ENCODE measurements at places on chromosomes 6 and 20.

DNA sequence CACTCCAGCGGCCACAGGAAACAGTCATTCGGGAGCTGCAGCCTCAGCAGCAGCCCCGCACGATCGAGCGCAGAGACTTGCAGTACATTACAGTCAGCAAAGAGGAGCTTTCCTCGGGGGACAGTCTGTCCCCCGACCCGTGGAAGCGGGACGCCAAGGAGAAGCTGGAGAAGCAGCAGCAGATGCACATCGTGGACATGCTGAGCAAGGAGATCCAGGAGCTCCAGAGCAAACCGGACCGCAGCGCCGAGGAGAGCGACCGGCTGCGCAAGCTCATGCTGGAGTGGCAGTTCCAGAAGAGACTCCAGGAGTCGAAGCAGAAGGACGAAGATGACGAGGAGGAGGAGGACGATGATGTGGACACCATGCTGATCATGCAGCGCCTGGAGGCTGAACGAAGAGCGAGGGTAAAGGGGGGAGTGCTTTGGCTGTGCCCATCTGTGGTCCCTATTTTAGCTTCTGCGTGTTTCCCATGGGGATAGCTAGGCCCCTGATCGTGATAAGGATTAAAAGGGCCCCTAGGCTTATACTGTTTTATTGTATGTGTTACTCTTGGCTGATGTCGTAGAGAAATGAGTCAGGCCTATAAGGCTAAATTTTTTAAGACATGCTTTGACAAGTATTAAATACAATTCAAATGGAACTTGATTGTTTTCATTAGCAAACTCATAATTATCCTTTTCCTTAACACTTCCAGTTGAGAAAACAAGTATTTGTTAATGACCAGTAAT lies 45.5 kb upstream of the KIF25 start:
- DNase-seq: no peak

DNA sequence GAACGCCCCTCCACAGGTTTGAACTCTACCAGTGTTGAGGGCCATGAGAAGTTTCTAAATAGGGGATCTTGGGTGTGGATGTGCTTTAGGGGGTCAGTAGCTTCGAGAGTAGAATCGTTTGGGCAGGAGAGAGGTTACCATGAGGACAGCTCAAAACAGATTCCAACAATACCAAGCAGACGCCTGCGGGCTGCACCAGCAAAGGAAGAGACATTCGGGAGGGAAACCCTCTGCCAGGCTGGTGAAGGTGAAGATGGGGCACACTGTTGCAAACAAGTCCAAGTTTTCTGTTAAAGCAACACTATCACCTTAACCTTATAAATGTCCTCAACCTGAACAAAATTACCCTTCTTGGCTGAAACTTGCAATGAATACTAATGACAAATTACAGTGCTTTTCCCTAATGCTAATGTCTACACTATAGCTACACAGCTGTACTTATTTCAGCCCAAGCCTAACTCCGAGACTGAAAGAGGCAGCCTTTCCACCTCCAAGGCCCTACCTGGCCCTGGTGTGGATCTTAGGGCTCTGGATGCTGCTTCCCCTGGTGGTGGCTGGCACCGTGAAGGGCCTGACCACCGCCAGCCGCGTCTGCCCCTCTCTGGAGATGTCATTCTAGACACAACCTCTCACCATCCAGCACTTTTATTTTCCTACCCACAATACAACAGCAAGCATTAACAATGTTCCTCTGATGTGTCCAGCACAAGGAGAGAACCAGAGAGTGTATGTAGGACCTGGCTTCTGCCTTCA lies 80.1 kb downstream of the DLL1 start:
- peak; percentile 71 for DNase-seq

DNA sequence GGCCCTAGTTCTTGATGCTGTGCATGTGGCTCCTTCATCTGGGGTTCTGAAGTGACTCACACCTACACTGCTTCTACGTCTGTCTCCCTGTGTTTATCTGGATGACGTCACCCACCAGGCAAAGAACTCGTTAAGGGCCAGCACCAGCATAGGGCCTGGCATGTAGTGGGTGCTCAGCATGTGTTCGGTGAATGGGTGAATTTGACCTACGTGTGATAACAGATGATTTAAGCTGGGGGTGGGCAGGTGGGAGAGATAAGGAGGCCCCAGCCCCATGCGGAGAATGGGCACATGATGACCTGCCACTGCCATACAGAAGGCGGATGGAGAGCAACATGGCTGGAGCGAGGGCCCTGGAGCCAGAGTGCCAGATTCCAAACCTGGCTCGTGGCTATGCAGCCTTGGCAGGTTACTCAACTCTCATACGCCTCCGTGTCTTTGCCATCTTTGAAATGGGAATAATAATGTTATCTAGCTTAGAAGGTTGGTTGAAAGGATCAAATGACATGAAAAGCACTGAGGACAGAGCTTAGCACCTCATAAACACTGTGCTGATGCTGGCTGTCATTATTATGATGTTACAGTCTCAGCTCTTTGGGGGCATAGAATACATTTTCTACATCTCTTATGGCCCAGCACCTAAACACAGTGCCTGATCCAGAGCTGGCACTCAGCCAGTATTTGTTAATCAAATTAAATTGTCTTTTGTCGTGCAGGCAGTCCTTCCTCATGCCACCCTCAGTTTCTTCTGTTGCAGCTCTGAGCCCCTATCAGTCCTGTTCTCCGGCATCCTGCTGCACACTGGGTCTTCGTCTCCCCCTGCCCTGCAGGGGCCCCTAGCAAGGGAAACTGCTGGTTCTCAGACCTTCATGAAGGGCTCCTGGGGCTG lies 39.6 kb downstream of the VEGFA start:
- no peak for DNase-seq

DNA sequence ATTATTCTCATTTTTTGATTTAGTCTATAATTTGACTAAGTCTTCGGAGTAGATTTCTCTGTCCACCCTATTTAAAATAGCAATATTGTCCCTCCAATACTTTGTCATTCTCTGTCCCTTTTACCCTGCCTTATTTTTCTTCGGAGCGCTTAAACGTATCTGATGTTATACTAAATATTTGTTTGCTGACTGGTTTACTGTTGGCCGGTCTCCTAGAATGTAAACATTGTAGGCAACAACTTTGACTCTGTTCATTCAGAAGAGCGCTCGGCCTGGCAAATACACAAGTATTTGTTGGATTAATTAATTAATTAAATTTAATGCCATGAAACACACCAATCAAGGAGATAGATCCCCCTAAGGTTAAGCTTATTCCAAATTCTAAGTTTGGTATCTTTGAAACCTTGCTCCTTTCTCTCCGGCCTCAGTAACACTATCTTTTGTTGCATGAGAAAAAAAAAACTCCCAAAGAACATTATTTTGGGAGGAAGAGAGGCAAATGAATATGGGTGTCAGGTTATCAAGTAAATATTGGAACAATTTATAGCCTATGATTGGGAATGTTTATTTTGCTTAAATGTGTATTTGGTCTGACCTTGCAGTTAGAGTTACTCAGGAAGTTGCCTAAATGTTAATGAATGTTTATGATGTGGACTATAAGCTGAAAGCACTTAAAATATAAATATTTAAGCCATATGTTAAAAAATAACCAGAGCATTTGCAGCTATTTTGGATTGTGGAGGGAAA lies 231.1 kb downstream of the SOX4 start:
- DNase-seq: no peak

GRCh38 chr6:35259194-35259947 lies at the start of gene ZNF76:
Gene ZNF76, plus strand, starts transcription at chr6:35259735. Its CDS starts 21,417 bp downstream, at chr6:35281152.
- peak; percentile 100 for DNase-seq

- peak; percentile 60 for DNase-seq
Observed at GRCh38 chr6:43746613-43747102, 23.4 kb upstream of the VEGFA start.

GRCh38 chr6:24899136-24899996 lies 36.4 kb downstream of the RIPOR2 start:
- DNase-seq: no peak

DNA sequence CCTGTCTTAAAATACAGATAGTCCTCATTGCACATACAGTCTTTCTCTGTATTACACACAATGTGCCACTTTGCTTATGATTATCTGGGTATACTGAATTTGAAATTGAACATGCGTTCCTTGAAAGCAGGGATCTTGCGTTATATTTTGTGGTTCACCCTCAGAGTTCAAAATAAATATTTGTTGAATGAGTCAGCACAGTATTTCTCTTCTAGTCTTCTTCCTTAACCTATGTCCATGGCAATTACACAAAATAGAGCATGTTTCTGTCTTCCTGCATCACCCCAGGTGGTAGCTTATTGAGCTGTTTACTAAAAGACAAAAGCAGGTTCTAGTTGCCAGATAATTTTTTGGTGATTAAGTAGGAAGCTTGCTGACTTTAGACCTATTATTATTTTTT lies 272.9 kb upstream of the FERMT1 start:
- DNase-seq: no peak

- no peak for DNase-seq
Observed at GRCh38 chr6:148501178-148501590, 158.5 kb downstream of the SASH1 start.

DNA sequence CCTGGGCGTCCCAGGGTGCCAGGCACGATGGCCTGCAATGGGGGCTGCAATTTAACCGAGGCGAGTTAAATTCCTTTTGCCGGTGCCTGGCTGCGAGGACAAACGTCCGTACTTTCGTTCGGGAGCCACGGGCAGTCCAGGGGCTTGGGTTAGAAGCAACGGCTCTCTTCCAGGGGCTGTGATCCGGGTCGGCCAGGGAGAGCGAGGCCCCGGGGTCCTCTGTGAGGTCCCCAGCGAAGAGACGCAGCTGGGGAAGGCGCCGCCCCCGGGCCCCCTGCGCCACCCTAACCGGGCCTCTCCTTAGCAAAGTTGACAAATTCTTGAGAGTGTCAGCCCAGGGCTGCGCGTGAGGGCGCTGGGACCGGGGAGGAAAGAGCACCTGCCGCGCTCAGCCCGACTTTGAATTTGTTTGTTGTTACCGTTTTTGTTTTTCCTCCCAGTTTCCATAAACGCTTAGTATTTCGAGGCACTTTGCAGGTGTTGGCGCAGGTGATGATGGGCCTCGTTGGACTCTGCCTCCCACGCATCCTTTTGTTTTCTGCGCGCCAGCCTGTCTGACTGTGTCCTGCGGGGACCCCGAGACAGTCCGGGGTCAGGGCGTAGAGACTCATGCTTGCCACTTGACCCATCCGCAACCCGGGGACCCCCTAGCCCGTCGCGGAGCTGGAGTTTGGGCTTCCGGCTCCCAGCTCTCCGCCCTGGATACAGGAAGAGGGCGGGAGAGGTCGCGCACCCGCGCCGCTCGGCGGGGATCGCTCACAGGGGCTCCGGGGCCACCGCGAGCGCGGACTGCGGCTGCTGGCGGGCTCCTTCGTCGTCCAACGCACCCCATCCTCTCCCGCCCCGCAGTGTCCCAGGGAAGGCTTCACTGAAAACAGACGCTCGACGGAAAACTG lies 5.8 kb downstream of the OLIG3 start:
- no peak for DNase-seq

- no peak for DNase-seq
Observed at GRCh38 chr20:50745634-50746137, 14.3 kb downstream of the PARD6B start.

DNA sequence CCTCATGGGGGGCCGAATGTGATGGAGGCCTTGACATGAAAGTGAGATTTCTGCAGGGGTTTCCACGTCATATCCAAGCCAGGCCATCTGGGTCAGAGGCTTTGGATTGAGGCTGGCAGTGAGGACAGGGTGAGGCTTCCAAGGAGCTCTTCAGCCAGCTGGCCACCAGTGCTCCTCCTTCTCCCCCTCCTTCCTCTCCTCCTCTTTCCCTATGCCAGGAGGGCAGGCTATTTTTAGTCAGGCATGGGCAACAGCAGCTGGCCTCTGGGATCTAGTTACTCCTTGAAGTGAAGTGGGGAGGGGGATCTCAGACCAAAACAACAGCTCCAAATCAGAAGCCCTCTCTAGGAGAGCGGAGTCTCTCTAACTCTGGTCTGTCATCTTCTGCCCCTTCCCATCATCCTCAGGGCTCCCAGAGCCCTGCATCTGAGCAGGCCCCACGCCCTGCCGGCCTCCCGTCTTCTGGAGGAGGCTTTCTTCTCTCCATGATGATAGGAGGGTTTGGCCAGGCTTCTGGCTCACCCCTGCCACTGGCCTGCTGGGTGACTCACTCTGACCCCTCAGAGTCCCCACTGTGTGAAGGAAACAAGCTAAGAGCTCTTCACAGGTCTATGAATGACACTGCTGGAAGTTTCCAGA lies 612 bp downstream of the TNNC2 start:
- no peak for DNase-seq

- no peak for DNase-seq
Observed at GRCh38 chr20:48695255-48695654, 132.5 kb downstream of the PREX1 start.

DNA sequence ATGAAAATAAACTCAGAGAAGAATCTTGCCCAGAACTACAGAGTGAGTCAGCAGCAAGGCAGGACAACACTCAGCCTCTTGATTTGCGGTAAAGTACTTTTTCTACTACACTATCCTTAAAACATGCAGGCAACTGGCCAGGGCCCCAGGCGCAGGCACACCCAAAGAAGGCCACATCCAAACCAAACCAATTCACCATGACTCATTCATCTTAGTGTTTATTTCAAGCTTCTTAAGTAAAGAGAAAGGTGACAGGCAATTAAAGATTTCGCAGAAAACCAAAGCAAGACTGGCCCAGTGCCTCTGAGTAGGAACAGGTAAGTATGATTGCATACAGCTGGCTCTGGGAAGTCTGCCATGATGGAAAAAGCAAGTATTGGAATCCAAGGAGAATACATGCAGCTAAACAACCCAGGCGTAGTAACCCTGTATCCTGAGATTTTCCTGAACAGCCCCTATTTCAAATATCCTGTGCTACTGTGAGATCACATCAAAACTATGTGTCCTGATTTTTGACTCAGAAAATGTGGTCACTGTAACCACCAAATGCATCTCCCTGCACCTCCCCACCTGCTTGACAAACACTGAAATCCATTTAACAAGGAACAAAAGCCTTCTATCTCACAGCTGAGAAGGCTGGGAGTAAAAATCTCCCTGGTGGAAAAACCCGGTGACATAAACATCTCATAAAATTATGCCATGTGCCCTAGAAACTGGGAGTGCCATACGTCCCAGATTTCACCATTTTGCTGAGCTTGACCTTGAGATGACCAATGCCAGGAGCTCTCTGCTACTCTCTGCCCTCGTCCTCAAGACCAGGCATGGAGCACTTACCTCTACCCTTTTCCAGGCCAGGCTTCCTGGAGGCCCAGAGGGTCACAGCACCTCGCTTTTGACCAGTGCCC lies 12.4 kb downstream of the WFDC3 start:
- no peak for DNase-seq

GRCh38 chr6:124546601-124547000 lies 415.6 kb upstream of the RNF217 start:
- DNase-seq: no peak
